Cerebellar nuclear complex (tissue), 1 donor: ENCODE measurements at places on chromosomes 3 and 15.
A peak's percentile ranks its signal among the peaks of the same experiment; 100 is the strongest.

DNA sequence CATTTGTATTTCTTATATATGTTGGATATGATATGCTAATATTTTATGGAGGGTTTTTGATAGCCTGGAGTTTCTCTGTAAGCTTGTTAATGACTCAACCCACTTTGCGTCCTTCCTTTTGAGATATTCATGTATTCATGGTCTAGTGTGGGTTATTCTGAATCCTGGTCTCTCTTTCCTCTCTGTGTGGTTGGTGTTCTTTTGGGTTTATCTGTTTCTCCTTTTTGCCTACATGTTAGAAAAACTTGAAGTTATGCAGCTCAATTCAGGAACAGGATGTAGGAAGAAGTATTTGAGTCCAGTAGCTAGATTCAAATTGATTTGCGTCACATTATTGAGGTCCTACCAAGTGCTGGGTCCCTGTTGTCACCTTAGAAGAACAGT lies 28.1 kb downstream of the CMTM7 start:
- DNase-seq: no peak

DNA sequence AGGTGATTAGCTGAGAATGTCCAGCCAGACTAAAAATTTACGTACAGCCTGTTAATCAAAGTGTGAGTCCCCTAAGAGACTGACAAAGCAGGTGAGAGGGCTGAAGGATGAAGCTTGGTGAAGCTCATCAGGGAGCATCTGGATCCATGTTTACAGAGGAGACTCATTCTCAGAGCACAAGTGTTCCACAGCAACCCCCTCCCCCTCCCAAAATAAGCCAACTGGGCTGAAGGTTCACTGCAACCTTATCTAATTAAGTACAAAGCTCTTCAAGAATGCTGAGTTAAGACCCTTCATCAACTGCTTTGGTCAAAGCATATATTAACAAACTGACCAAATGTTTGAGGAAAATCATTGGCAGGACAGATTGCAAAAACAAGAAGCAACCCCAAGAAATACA lies 262.6 kb upstream of the ZNF385D start:
- DNase-seq: no peak

DNA sequence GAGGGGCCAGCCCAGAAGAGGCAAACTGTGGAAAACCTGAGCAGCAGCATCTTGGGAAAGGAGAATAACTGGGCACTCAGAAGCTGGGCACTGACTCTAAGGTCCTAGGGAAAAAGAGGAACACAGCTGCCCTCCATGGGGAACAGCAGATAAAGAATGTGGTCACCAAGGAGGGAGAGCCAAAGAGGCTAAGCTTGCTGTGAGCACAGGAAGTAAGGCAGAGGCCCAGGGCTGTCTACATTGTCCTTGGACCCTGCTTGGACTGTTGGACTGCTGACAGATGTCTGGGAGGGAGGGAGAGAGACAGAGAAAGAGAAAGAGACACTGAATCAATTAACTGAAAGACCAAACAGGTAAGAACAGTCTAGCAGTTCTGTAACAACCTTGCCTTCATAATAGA lies 4.5 kb upstream of the MNS1 start:
- DNase-seq: no peak

GRCh38 chr3:123153125-123154019 lies 48.4 kb upstream of the SEC22A start:
- no peak for DNase-seq

- DNase-seq: no peak
Measured at GRCh38 chr15:83993591-83993990, 242.0 kb upstream of the GOLGA6L4 start.

DNA sequence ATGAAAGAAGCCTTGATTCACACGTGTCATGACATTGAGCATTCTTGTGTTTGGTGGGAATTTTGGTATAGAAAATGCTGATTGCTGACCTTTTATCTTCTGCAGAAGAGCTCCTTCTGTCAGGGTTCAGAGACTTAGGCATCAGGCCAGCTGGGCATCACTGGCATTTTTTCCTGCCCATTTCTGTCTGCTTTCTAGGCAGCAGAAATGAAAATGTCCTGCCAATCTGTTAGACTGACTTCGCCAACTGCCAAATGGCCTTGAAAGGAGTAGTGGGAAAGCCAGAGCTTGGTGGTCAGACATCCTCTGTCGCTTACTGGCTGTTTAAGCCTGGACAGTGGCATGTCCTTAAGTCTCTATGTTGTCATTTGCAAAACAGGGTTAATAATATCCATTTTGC lies 57.4 kb downstream of the EEFSEC start:
- no peak for DNase-seq

DNA sequence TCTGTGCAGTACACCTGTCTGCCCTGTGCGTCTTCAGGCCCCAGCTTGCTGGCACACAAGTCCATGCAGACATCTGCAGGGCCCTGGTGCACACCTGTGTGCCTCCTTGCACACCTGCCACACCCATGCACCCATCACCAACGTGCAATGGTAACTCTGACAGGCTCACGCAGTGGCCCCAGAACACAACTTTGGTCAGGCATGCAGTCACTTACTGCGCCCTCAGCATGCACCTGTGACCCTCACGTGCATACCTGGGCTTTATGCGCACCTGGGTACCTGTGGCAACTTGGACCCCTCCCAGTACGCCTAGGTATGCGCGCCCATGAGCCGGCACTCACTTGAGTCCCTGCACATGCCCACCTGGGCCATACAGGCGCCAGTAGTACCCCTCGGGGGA lies 1.7 kb downstream of the PLXND1 start:
- DNase-seq: no peak

- DNase-seq: no peak
Measured at GRCh38 chr3:7744850-7745249, 756.8 kb upstream of the LMCD1 start.

DNA sequence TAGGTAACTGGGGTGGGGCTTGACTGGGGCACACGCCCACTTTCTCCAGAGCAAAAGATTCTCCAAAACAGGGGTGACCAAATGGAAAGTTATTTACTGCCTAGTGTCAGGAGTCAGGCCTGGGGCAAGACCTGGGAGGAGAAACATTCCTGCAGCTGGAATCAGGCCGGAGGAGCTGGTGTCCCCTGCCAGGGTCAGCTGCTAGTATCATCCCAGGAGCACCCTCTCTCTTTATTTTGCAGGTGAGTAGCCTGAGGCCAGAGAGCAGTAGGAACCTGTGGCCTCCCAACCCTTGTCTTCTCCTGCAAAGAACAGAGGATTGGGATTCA lies 32.9 kb downstream of the DNAJB8 start:
- DNase-seq: no peak

DNA sequence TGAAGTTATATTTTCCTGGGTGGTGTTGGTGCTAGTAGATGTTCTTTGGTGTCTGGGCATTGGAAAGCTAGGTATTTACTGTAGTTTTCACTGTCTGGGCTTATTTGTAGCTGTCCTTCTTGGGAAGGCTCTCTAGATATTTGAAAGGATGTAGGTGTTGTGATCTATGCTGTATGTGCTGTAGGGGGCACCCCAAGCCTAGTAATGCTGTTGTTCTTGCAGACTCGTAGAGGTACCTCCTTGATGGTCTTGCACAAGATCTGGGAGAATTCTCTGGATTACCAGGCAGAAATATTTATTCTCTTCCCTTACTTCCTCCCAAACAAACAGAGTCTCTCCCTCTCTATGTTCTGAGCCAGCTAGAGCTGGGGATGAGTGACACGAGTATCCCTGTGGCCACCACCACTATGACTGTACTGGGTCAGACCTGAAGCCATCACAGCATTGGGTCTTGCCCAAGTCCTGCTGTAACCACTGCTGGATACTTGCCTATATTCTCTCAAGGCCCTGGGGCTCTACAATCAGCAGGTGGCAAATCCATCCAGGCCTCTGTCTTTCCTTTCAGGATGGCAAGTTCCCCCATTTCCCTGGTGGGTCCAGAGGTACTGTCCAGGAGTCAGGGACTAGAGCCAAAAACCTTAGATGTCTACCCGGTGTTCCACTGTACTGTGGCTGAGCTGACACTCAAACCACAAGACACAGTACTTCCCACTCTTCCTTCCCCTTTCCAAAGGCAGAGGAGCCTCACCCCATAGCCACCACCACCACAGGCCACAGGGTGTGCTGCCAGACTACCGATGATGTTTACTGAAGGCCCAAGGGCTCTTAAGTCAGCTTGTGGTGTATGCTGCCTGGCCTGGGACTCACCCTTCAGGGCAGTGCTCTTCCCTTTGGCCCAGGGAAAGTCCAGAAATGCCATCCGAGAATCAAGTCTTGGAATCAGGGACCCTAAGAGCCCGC lies 195.2 kb upstream of the DPPA4 start:
- DNase-seq: no peak

- DNase-seq: peak; percentile 24
Measured at GRCh38 chr15:91408476-91409076, 308.5 kb downstream of the SV2B start.

DNA sequence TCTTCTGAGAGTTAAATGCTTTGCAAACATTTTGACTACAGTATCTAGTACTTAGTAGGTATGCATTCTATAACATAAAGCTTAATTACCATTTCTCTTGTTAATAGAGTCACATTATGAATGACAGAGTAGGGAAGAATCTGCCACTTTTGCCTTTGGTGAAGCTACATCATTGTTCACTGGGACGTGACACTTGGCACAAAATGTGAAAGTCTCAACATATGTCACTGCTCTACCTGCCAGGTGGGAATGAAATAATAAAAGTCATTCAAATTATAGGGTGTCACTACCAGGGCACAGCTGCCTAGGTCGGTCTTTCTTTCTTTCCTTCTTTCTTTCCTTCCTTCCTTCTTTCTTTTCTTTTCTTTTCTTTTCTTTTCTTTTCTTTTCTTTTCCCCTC lies 17.6 kb downstream of the GPR87 start:
- DNase-seq: no peak

DNA sequence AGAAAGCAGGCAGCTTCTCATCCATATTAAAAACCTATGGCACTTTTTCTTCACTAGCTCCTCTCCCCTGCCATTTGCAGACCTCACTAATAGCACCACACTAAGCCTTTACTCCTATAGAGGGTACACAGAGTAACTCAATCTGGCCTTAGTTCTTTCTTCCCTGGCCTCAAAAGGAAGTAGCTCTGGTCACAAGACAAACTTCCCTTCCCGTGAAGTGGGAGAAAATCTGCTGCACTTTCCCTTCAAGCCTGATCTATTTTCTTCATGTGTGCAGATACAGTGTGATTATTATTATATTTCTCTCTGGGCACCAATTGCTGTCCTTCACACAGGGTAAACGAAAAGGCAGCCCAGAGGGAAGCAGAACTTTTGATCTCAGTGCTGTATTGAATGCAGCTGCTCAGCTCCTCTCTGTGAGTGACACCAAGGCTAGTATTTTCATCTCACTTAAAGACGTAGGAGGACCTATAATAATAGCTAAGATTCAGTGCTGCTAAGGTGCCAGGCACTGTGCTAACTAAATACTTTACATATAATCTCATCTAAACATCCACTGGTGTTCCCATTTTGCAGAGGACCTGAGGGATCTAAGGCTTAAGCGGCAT lies 61.9 kb upstream of the RASGRP1 start:
- no peak for DNase-seq

DNA sequence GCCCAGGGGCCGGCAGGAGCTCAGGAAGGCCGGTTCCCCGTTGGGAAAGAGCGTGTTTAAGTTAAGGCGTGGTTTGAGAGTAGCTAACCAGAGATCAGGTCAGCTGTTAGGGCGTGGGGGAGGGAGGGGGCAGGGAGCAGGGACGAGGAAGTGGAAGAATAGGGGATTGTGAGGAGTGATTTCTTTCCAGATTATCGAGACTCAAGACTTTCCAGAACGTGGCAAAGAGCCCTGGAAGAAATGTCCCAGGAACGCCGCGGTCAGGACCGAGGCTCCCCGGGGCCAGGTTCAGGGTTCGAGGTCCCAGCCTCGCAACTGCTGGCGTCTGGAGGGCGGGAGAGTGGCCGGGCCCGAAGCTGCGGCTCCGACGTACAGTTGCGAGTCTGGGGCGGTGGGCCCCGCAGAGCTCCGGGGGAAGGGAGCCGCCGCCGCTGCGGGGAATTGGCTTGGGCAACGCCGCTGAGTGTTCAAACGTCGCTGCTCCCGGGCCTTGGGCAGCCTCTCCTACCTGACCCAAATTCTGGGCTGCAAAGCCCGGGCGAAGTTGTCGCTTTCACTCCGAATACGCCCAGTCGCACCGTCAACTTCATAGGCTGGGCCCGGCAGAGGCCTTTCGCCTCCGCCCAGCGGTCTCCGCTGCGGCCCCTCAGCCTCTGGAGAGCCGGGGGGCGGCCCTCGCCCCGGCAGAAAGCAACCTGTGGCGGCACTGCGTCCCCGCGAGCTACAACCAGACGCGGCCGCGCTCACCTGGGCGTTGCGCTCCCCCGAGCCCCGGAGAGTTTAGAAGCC lies 9.5 kb downstream of the ISL2 start:
- no peak for DNase-seq

DNA sequence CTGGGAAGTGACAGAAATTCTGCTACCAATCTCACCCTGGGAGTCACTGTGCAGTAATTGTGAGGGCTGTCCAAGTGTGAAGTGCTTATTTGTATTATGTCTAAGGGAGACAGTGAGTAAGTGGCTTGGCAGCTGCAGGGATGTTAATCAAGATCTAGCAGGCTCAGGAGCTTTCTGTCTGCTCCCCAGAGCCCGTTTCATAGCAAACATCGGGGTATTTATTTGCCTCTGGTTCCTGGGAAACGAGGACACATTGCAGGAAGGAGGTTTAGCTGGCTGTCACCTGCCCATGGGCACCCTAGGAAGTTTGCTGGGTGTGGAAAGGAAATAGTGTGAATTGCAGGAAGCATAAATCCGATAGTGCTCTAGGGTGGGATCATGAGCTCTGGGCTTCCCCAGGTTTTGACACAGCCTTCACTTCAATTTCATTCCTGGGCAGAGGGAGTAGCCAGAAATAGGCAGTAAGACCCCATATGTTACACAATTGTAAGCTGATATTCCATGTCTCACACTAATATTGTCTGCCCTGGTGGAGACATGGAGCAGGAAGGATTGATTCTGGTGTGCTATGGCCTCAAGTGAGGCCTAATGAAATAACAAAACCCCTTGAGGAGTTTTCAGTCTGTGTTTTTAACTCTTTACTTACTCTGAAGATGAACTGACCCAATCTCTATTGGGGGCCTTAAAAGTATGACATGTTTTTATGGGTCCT lies 74.1 kb upstream of the MITF start:
- DNase-seq: no peak

GRCh38 chr3:157498371-157498770 lies 4.8 kb downstream of the VEPH1 start:
- DNase-seq: no peak

DNA sequence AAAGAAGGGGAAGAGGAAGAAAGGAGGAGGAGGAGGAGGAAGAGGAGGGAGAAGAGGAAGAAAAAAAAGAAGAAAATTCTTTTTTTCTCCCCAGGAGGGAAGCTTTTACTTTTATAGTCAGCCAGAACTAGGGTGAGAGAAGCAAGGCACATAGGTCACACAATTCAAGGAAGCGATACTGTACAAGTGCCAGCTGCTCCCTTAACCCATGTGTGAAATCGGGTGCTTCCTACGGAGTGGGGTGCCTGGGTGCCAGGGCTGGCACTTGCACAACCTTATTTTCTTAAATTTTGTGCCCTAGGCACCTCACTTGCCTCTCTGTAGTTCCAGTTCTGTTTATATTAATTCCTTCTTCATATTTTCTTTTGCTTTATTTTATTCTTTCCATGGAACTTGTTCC lies 150.4 kb downstream of the LIPC start:
- no peak for DNase-seq

GRCh38 chr15:43277231-43277823 lies 10.6 kb upstream of the TGM5 start:
- no peak for DNase-seq
